COR-L47 (cell line): ENCODE measurements at places on chromosomes 2 and 18.

GRCh38 chr2:59223742-59224141, 982.6 kb upstream of the FANCL start:
- no peak for DNase-seq

- DNase-seq: peak; percentile 51
These were observed 48.4 kb upstream of the PIK3C3 start for GRCh38 chr18:41906528-41907146.

- DNase-seq: no peak
These were observed 217.1 kb downstream of the TCF4 start for GRCh38 chr18:55370936-55371335.

GRCh38 chr2:48169141-48169592, 262.9 kb upstream of the FBXO11 start:
- no peak for DNase-seq
